Sigmoid colon (tissue), 7 donors: ENCODE measurements at places on chromosomes 4 and X. TPM values are rescaled to one million over a fixed set of nuclear protein-coding genes. Genes with fewer than 3 reads are reported as not detected.

The DIPK2B gene
- 8.4 TPM for total RNA-seq

The RXFP1 gene
- total RNA-seq: not detected

The ZNF185 gene
- 3.2 TPM for total RNA-seq

The PAGE2B gene
- not detected for total RNA-seq

The TENM3 gene
- total RNA-seq: 46.7 TPM

DNA sequence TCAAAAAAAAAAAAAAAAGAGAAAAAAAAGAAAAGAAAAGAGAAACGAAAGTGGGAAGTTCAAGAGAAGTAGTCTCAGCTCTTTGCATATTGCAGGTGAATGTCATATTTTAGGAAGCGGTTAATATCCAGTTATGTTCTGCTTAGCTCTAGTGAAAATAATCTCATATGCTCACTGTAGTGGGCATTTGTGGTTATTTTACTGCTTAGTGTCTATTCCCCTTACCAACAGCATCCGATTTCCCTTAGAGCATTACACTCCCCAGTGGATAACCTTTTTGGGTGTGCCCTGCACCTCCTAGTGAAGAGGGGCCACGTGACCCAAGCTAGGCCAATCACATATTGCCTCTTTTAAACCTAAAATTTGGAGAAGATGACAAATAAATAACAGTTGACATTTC lies 111.2 kb upstream of the ZNF827 start:
- no peak for DNase-seq

GRCh38 chrX:39835776-39836175 lies 262.0 kb downstream of the BCOR start:
- no peak for DNase-seq

- no peak for DNase-seq
Observed at GRCh38 chrX:42028109-42028508, 104.8 kb upstream of the CASK start.

GRCh38 chrX:15617111-15617510 lies 16.4 kb upstream of the ACE2 start:
- DNase-seq: no peak

- DNase-seq: no peak
Observed at GRCh38 chr4:140071806-140072205, 82.2 kb downstream of the MAML3 start.

- no peak for DNase-seq
Observed at GRCh38 chr4:89837993-89838390, 1.0 kb upstream of the SNCA start.

DNA sequence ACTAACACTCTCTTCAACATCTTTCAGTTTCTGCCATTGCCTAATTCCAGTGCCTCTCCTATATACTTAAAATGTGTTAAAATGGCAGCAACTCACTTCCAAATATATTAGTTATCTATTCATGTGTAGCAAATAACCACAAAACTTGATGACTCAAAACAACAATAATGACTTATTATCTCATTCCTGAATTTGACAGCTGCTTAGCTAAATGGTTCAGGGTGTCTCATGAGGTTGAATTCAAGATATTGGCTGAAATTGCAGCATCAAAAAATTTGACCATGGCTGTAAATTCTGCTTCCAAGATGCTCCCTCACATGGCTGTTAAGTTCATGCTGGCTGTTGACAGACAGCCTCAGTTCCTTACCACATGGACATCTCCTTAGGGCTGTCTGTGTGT lies 25.3 kb downstream of the PITX2 start:
- no peak for DNase-seq

DNA sequence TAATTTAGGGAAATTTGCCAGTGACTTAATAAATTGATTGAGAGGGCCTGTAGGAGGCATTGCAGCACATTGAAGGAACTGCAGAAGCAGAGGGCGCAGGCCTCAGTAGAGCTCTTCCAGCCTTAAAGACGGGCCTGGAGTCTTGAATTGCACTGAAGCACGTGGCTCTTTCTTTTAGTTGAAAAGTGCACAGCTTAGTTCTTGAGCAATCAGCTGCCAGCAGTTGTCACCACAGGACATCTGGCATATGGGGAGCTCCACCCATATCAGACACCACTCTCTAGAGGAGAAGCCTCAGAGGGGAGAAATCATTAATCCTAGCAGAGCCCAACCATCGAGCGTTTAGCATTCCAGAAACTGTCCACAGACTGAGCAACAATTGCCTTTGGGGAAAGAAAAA lies 16.0 kb upstream of the FGF16 start:
- DNase-seq: no peak

DNA sequence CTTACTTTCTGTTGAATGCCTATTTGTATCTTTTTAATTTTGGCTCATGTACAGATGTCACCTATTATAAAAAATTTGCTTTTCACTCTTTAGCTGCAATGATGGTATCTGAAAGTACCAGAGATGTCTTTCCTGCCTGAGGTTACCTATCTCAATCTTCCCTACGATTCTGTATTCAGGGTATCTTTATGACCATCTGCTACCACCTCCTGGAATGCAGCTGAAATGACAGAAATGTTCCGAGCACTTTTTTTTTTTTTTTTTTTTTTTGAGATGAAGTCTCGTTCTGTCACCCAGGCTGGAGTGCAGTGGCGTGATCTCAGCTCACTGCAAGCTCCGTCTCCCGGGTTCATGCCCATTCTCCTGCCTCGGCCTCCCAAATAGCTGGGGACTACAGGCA lies 136.4 kb downstream of the REPS2 start:
- no peak for DNase-seq

DNA sequence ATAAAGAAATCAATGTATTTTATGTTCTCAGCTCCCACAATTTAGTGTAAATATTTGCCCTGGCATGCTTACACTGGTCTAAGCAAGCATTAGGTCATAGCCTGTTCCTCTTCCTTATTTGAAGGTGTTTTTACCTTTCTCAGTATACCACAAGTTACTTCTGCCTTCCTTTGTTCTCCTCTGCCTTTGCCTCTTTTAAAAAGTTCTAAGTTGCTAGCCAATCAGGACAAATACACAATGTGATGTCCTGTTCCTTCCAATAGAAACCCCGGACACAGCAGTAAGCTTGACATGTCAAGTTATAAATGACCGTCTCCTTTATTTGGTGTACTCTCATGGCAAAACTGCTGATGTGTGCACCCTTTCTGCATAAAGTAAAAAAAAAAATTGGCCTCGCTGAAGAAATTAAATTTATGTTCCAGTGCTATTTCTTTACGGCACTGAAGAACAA lies 49.4 kb downstream of the UGT2B10 start:
- no peak for DNase-seq

DNA sequence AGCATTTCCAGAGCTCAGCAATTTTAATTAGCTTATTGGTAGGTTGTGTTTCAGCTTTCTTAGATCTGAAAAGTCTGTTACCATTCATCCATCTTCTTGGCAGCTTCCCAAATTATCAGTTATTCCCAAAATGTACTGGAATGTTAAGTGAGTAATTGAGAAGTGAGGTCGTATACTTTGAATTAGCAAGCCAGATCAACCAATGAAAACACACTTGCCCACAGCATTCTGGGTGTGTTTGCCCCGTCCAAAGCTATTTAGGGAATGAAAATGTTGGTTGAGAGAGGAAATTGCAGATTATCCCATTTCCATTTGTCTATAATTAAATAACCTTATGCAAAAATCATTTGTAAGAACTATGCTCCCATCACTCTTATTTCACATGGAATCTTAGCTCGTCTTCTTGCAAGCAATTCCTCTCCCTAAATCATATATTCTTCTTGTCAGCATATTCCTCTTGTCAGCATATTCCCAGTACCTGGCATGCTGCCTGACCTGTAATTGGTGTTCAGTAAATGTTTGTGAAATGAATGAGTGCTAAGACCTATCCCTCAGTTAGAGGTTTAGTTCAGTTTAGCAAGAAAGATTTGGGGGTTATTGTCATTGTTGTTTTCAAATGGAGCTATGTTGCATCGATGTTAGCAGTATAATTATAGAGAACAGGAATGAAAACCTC lies 23.3 kb upstream of the ANTXR2 start:
- DNase-seq: no peak

DNA sequence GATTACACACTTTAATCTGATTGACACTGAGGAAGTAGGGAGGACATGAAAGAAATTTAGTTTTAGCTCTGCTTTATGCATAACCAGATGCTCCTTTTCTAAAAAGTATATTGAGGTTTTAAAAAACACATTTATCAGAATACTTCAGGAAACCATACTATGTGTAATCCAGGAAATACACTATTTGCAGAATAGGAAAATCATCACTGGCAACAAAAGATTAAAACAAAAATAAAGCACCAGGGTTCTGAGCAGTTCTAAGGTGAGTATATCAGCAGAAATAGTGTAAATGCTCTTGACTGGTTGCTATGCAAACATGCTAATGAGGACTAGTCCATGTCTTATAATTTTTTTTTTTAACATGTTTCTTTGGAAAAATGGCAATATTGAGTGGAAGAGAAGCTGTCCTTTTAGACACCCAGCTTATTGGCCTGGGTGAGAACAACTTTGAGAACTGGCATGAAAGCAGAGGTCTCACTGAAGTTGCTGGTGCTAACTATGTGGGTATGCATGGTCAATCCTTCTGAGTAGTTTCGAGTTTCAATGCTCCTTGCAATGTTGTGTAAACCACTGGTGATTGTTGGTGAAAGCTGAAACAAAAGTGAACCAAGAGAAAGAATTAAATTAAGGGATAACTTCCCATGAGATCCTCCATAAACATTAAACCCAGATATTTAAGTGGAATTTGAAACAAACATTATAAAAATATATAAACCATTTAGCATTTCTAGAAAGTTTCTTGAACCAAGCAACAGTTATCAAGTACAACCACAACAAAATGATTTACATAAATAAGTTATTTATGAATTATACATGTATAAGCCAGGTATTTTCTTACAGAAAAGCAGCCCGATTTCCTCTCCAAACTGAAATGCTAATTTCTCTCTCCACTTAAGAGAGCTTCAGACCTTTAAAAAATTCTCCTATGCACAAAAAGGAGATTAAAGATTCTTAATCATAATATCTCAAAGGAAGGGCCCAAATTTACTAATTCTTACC lies 20.4 kb upstream of the SCD5 start:
- no peak for DNase-seq

GRCh38 chr4:150211799-150212445 lies 133.7 kb downstream of the DCLK2 start:
- no peak for DNase-seq

GRCh38 chrX:112642349-112642748 lies 37.4 kb downstream of the LHFPL1 start:
- DNase-seq: no peak

GRCh38 chr4:84494531-84494930 lies 4.6 kb downstream of the NKX6-1 start:
- no peak for DNase-seq

GRCh38 chrX:9271789-9272525 lies 192.9 kb upstream of the TBL1X start:
- DNase-seq: no peak

- no peak for DNase-seq
Observed at GRCh38 chrX:35622040-35622439, 176.1 kb upstream of the MAGEB16 start.

DNA sequence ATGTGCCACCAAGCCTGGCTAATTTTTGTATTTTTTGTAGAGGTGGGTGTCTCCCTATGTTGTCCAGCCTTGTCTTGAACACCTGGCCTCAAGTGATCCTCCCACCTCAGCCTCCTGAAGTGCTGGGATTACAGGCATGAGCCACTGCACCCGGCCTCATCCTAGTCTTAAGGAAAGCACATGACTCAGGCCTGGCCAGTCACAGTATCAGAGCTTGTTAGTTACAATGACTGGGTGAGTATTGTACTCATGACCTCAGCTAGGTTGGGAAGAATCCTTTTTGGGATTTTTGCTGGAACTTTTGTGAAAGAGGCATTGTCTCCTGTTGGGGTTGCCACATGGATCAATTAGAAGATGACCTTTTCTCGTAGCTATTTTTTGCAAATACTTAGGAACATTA lies 292.8 kb downstream of the RAPGEF2 start:
- no peak for DNase-seq

GRCh38 chrX:49206543-49206942 lies 6.5 kb upstream of the SYP start:
- DNase-seq: no peak

- DNase-seq: no peak
Observed at GRCh38 chr4:30836231-30836630, 116.1 kb downstream of the PCDH7 start.

DNA sequence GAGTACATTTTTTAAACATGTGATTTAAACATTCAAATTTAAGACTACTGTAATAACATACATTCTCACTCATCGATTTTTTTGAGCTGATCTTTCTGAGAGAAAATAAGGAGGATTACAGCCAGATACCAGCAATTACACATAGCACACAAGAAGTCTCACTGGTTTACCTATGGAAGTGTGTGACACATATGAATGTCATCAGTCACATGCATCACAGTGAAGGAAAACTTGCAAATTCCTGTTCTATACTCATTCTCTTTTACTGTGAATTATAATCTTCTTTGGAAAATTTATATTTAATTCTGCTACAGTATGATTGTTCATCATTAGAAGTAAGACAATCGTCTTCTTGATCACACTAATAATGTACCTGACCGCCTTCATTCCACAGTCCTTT lies 21.3 kb upstream of the BMP2K start:
- DNase-seq: no peak

GRCh38 chr4:189049682-189050081 lies 891.0 kb upstream of the FRG1 start:
- no peak for DNase-seq

DNA sequence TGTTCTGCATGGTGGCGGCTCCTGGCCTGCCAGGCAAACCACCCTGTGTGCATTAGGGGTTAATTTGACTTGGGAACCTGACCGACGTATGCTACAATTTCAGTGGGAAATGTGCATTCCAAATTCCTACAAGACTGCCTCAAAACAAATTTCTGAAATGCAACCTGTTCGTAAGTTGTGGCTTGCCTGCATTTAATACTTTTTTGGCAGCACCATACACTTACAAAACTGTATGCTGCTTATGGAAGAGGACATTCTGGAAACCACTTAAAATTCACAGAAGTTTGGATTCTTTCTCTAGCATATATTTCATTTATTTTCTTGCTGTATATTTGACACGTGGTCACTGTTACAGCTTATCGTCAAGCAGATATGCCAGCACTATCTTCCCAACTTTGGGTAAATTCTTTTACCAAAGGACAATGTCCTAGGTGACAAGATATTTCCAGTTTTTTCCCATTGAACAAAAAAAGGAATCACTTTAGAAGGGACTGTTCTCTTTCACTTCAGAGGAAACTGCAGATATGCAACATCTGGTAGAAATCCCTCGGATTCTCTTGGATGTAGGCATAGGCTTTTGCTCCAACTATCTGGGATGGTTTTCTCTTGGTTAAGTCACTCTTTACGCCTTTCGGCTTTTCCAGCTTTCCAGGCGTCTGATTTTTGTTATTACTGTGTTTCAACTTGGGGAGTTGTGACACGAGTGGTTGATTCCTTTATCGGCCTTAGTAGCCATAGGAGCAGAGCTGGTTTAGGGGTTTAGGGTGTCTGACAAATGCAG lies 9.7 kb upstream of the TENM3 start:
- DNase-seq: no peak

GRCh38 chrX:38138900-38139299 lies 81.8 kb downstream of the SRPX start:
- DNase-seq: no peak

- DNase-seq: no peak
Observed at GRCh38 chr4:87916626-87917025, 58.9 kb upstream of the SPP1 start.
